ENCODE measurements at places on chromosomes 16 and 17. TPM values are rescaled to one million over a fixed set of nuclear protein-coding genes. Genes with fewer than 3 reads are reported as not detected.

Gene ABCA8
- 33.5 TPM for total RNA-seq

Gene TNFAIP1
- total RNA-seq, result 38.9 TPM

Gene PRRT2
- 14.4 TPM for total RNA-seq

Gene TMIGD1
- total RNA-seq, result not detected

Gene SOX9
- total RNA-seq, result 9.7 TPM

Gene KRT222
- total RNA-seq, result not detected

Gene OTOP3
- total RNA-seq, result not detected

Gene HOXB5
- 3.7 TPM for total RNA-seq

Gene DDX42
- 110 TPM for total RNA-seq

Gene HAS3
- 4.3 TPM for total RNA-seq

Gene SCNN1B
- 15.6 TPM for total RNA-seq

Gene ITGA3
- 92.5 TPM for total RNA-seq

Gene RUNDC3A
- total RNA-seq, result 6.0 TPM

Gene CLEC18B
- 64.8 TPM for total RNA-seq

Gene C17orf100
- 1.2 TPM for total RNA-seq

Gene MT1A
- total RNA-seq, result not detected

Gene EPN3
- 10.7 TPM for total RNA-seq

Gene GUCY2D
- 0.23 TPM for total RNA-seq

Gene MATCAP1
- 50.2 TPM for total RNA-seq

Gene KCNH4
- total RNA-seq, result not detected

Gene AURKB
- total RNA-seq, result 23.1 TPM

Gene KDM6B
- total RNA-seq, result 22.2 TPM

Gene CCL8
- total RNA-seq, result 0.64 TPM

Gene TPSAB1
- 0.99 TPM for total RNA-seq

Gene CCT6B
- 2.3 TPM for total RNA-seq

Gene FOXF1
- total RNA-seq, result 0.29 TPM

Gene CD19
- 1.6 TPM for total RNA-seq

Gene HLF
- 8.2 TPM for total RNA-seq

Gene ANKRD40CL
- total RNA-seq, result not detected

Gene CRISPLD2
- 20.4 TPM for total RNA-seq

Gene C17orf50
- not detected for total RNA-seq

Gene GSPT1
- total RNA-seq, result 47.8 TPM

Gene CCL17
- total RNA-seq, result 1.1 TPM

Gene EVPLL
- 1.9 TPM for total RNA-seq

Gene GAS2L2
- 0.06 TPM for total RNA-seq

Gene CRHR1
- total RNA-seq, result 0.23 TPM

Gene PYY
- total RNA-seq, result not detected

Gene EPX
- 1.3 TPM for total RNA-seq

Gene PYDC1
- not detected for total RNA-seq

Gene KRT14
- total RNA-seq, result 0.29 TPM

Gene SLC46A1
- 8.2 TPM for total RNA-seq

Gene HBZ
- total RNA-seq, result 38.7 TPM

Gene ZNF668
- total RNA-seq, result 6.5 TPM

Gene ALOXE3
- not detected for total RNA-seq

Gene GP2
- total RNA-seq, result 4.3 TPM

Gene GRB7
- total RNA-seq, result 35.7 TPM

Gene ZFP90
- 43.6 TPM for total RNA-seq

Gene CYB5B
- total RNA-seq, result 128 TPM

Gene KRTAP9-8
- total RNA-seq, result not detected

Gene SLFN12L
- 0.58 TPM for total RNA-seq
